ENCODE measurements at places on chromosomes 16 and 17.

DNA sequence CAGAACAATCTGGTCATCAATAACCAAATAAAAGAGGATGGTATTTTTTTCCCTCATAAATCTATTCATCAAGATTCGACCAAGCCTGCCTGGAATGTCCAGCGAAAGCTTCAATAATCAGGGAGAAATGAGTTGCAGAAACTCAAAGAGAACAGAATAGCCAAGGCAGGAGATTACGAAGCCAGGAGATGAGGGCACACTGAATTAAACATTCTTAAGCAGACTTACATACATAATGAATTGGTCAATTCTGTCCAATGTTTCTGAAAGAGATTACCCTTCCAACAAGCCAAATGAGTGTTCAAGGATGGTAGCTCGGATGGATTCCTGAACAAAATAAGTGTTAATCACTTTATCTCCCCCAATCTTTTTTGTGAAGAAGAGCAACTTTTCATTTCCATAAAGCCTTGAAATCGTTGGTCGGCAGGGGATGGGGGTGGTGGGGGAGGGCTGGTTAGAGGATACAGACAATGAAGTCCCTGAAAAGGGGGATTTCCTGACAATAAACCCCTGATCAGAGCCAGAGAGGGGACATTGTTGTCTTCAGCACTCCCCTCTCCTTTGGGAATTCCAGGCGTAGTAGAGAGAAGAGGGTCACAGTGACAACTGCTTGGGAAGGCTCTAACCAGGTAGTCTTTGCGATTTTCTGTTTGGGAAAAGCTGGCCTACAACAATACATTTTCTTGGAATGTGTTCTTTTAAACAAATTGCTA lies 20.7 kb downstream of the TOX3 start:
- peak; percentile 16 for DNase-seq

GRCh38 chr16:78331731-78332130 lies 232.3 kb downstream of the WWOX start:
- no peak for DNase-seq

DNA sequence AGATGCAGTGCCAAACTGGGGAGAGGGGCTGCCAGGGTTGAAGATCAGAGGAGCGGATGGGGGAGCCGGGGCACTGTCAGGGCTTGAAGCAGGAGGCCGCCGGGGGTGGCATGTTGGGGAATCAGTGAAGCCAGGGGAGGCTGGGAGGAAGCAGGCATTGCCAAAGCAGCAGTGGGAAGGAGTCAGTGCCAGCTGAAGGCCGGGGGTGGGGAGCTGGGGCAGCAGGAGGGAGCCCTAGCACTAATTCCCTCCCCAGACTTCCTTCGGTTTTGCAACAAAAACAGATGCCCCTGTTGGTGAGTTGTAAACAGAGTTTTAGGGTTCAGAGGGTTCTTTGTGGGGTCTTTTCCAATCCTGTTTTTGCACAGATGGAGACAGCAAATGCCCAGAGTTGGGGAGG lies 10.9 kb upstream of the TAC4 start:
- DNase-seq, result no peak

- peak; percentile 57 for DNase-seq
Observed at GRCh38 chr17:63838631-63839171, 3.8 kb downstream of the SMARCD2 start.

- DNase-seq, result peak; percentile 91
Observed at GRCh38 chr16:970386-970765, 408 bp downstream of the LMF1 start.

- DNase-seq, result no peak
Observed at GRCh38 chr17:53659181-53659580, 163.5 kb upstream of the KIF2B start.

- DNase-seq, result no peak
Observed at GRCh38 chr16:1689853-1690252, 11.8 kb downstream of the JPT2 start.

GRCh38 chr17:5555254-5555653 lies 29.1 kb downstream of the NLRP1 start:
- DNase-seq, result no peak

- DNase-seq, result no peak
Observed at GRCh38 chr17:56623383-56623782, 29.9 kb downstream of the NOG start.

GRCh38 chr17:30981531-30982519 lies 11.0 kb downstream of the RNF135 start:
- DNase-seq, result no peak

DNA sequence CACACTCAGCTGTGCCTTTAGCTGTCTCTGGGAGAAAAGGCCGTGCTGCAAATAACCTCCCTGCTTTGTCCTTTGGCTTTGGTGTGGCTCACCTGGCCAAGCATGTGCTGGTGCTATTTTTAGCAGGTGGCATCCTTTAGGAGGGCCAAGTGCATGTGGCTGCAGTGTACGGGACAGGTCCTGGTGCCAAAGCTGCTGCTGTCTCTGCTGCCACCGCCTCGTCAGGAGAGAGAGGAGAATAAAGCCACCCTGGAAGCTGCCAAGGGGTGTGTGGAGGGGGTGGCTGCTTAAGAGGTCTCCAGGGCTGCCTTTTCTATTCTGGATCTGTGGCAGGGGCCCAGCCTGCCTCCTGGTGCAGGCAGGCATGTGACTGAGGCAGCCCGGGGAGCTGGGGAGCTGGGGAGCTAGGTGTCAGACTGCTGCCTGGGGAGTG lies 6.2 kb downstream of the AKAP1 start:
- DNase-seq, result no peak

DNA sequence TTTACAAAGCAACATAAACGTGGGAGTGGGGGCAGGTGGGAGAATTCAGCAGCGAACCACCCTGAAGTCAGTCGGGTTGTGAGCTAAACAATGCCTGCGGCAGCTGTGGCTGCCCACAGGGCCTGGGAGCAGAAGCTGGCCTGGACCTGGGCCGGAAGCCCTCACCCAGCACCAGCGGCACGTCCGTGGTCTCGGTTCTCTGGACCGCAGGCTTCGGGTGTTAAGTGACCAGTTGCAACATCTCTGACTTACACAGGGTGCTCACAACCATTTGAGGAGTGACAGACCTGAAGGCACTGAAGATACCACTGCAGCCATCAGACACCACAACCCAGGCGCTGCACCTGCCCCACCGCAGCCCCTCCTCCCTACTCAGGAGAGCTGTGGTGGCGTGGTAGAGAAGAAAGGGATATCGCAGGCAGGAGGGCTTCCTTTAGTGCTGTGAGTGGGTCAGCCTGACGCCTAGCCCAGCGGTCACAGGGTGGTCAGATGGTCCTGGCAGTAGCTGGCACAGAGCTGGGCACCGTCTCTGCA lies 33.8 kb downstream of the CBFA2T3 start:
- DNase-seq, result no peak

- no peak for DNase-seq
Observed at GRCh38 chr17:41498276-41498675, 7.1 kb downstream of the KRT13 start.

- no peak for DNase-seq
Observed at GRCh38 chr16:25868106-25868505, 176.3 kb downstream of the HS3ST4 start.

DNA sequence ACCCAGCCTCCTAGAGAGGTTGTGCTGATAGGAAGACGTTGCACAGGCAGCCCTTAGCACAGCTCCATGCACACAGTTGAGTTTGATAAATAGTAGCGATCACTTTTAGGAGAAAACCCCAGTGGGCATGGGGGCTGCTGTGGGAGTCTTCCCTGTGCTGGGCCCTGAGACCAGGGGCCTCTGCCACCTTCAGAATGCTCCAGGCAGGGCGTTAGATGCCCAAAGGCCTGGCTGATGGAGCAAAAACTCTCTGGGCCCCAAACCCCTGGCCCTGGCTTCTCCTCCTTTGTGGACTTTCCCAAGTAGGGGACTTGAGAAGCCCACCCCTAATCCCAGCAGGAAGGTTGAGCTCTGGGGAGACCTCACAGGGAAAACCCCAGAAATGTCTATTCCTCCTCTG lies 14.3 kb upstream of the SLC4A1 start:
- no peak for DNase-seq
